Stimulated activated CD8-positive, alpha-beta memory T cell treated with anti-CD3 and anti-CD28 coated beads, Interleukin-15, amount 100 ng/mL, for 4 hours (primary cell): ENCODE measurements at places on chromosomes 11 and 22.

DNA sequence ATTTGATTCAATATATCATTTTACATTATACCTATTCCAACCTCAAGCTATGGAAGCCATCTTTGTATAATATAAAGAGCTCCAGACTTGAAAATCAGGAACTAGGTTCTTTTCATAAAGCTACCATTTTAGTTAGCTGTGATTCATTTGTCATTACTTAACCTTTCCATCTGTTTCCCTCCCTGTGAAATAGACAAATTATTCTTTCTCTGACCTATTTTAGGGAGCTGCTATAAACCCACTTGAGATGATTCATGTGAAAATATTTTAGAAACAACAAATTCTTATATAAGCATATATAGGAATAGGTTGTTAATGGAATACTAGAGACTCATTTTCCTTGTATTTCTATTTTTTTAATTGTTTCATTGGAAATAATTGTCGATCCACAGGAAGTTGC, 1012.1 kb downstream of the OPCML start:
- no peak for DNase-seq

DNA sequence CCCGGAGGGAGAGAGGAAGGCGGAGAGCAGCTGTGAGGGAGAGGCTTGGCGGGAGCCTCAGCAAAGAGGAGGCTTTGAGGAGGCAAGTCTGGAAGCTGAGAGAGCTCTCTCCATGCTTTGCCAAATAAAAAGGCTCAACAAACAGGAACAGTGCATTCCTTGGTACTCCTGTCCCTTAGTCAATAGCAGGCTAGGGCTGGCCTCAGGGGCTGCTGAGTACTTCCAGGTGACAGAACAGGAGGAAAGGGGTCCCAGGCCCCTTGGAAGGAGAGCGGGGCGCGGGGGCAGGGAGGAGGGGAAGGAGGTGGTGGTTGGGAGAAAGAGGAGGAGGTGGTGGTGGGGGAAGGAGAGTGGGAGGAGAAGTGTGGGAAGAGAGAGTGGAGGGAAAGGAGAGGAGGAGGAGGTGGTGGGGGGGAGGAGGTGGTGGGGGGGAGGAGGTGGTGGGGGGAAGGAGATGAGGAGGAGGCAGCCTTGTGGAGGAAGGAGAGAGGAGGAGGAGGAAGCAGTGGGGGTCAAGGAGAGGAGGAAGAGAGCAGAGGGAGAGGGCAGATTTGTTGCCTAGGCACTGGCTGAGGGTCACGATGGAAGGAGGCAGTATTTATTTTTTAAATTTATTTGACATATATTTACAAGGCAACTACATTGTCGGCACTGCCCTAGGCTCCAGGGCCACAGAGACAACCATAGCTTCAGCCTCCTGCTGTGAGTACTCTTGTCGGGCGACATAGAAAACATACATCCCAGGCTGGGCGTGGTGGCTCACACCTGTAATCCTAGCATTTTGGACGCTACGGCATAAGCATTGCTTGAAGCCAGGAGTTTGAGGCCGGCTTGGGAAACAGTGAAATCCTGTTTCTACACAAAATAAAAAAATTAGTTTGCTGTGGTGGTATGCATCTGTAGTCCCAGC, 74.2 kb upstream of the ZBED5 start:
- no peak for DNase-seq

GRCh38 chr11:25163421-25163820, 666.6 kb downstream of the LUZP2 start:
- no peak for DNase-seq

GRCh38 chr22:39336411-39336810, 13.4 kb upstream of the SYNGR1 start:
- no peak for DNase-seq

- no peak for DNase-seq
Observed at GRCh38 chr22:35435201-35435740, 35.3 kb downstream of the MCM5 start.

GRCh38 chr11:33194455-33194854, 33.2 kb upstream of the CSTF3 start:
- no peak for DNase-seq

- no peak for DNase-seq
Observed at GRCh38 chr22:38397189-38398085, 57.6 kb downstream of the KCNJ4 start.

DNA sequence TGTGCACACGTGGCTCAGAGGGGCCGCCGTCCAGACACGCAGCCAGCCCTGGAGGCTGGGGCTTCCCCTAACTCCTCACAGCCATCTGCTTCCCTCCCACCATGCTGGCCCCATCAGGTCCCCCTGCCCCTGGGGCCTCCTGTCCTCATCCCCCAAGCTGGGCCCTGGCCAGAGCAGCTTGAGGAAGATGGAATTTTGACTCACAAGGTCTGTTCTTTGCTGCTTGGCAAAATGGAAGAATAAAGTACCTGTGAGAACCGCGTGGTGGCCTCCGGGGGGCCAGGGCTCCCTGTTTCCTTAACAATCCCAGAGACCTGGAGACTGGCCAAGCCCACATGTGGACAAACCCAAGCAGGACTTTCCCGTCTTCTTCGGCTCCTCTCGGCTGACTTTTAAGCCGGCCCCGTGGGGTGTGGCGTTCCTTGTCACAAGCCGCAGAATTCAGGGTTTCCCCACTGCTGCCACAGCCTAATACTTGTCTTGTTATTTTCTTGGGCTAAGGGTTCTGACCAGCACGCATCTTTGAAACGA, 872.8 kb downstream of the BRD1 start:
- DNase-seq, result no peak

- no peak for DNase-seq
Observed at GRCh38 chr22:42752230-42752746, 31.6 kb upstream of the A4GALT start.

DNA sequence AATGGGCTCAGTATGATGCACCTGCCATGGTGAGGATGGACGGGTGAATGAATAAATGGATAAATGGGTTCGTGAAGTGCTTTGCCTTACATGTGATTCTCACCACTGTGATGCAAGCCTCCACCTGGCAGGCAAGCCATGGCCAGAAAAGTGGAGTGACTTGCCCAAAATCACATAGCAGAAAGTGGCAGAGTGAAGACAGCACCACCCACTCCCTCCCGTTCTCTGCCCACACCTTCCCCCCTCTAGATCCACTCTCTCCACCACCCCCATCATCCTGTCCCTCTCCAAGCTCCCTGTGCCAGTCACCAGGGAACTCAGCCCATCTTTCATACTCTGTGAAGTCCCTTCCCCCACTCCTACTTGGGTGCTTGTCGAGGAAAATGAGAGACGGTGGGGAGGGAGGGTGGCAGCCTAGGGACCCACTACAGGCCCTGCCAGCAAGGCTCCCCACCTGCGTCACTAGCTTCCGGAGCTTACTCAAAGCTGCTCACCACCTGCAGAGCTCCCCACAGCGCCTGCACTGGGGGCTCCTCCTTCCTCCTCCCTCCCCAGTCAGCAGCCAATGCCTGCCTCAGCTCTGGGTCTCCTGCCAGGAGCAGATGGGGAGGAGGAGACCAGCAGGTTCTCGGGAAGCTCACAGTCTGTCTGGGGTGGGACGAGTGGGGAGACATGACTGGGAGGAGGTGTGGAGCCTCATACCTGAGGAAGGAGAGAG, 82.3 kb downstream of the PDE2A start:
- peak; percentile 26 for DNase-seq

DNA sequence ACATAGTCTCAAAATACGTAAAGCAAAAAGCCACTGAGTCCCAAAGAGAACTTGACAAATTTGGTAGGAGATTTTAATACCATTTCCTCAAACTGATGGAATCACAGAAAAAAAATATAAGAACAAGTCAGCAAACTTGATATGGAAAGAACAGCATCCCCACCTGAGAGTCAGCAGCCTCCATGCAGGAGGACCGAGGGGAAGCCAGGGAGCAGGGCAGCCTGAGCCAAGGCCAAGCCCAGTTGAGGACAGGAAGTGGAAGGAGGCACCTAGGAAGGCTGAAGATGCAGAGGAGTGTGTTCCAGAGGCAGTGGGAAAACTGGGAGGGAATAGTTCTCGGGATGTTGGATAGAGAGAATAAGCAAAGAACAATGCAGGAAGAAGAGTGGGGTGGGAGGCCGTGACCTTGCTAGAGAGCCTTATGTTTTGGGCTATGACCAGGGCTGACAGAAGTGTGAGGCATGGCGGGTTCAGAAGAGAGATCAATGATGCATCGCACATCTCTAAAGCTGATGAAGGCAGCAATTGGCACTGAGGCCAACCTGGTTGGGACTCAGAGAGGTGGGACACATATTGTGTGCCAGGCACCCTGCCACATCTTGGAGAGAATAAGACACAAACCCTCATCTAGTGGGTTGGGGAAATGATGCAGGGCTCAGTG, 15.4 kb downstream of the APOA4 start:
- no peak for DNase-seq

- DNase-seq, result no peak
Observed at GRCh38 chr11:74321487-74322188, 10.2 kb upstream of the P4HA3 start.

GRCh38 chr11:72287293-72287692, 43.3 kb upstream of the PHOX2A start:
- DNase-seq, result no peak

- DNase-seq, result no peak
Observed at GRCh38 chr22:43516996-43517635, 105.3 kb downstream of the MPPED1 start.

GRCh38 chr11:11038352-11038751, 180.5 kb upstream of the ZBED5 start:
- no peak for DNase-seq

GRCh38 chr11:3123305-3123704, 41.8 kb downstream of the OSBPL5 start:
- DNase-seq, result no peak

DNA sequence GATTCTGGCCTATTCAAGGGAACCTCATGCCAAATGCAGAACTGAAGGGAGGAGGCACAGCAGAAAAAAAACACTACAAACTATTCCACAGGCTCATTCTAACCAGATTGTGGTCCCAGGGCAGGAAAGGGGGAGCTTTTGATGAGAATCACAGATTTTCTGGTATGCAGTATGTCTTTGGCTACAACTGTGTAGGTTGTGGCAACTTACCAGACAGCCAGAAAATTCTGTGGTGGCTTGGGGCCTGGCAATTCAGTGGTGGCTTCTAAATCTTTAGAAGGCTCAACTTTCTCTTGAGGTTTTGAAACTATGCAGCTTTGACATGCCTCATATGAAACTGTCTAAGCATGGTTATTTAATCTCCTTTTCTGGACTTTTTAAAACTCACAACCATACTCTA, 850.8 kb upstream of the CCDC90B start:
- no peak for DNase-seq

- DNase-seq, result no peak
Observed at GRCh38 chr22:49659281-49659923, 168.3 kb downstream of the BRD1 start.

- DNase-seq, result no peak
Observed at GRCh38 chr11:25349537-25349936, 852.7 kb downstream of the LUZP2 start.

GRCh38 chr11:128232588-128232987, 354.8 kb downstream of the ETS1 start:
- DNase-seq, result no peak

GRCh38 chr11:1652771-1653540, 23.4 kb downstream of the KRTAP5-5 start:
- peak; percentile 57 for DNase-seq
